ENCODE measurements at places on chromosomes 6 and 20.

DNA sequence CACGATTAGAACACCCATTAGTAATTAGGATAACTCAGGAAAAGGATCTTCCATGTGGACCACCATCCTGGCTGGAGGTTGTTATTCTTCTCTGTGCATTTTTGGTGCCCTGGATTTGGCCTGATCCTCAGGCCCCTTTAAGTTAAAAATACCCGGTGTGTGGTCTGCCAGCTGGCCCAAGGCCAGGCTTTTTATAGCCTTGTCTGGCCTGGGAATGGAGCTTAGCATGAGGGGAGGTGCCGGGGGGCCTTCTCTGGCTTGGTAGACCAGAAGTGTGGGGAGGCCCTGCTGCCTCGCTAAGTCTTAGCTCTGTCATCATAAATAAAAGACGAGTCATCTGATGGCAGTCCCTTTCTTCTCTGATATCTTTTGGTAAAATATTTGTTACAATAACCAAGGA lies 71.4 kb downstream of the ARID1B start:
- no peak for DNase-seq

GRCh38 chr6:140017470-140017869 lies 643.0 kb upstream of the CITED2 start:
- DNase-seq, result no peak

DNA sequence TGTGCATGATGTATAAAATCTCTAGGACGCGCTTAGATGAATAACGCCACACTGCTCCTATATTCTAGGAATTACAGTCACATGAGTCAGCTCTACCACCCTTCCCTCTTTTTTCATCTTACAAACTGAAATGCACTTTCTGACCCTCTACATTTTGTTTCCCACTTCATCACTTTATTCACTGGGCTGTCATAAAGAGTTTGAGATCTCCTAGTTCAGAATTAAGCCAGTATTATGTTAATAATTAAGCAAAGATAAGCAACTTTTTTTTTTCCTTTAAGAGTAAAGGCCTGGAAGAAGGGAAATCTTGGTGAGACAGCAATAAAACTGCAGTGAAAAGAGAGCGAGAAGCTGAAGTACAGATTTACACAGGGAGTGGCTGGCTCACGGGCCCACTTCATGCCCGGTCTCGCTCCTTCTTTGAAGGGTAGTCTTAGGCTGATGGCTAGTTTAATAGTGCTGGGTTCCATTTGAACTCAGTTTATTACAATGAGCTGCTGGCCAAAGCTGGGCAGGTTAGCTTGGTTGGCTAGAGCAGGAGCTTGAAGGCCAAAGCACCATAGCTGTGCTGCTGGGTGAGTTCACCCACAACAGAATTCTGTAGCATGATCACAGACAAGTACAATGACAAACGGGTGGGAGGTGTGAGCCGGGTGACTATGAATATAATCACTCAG lies 110.6 kb downstream of the MAP7 start:
- no peak for DNase-seq

GRCh38 chr6:170125456-170126300 lies 165.2 kb downstream of the DLL1 start:
- no peak for DNase-seq

DNA sequence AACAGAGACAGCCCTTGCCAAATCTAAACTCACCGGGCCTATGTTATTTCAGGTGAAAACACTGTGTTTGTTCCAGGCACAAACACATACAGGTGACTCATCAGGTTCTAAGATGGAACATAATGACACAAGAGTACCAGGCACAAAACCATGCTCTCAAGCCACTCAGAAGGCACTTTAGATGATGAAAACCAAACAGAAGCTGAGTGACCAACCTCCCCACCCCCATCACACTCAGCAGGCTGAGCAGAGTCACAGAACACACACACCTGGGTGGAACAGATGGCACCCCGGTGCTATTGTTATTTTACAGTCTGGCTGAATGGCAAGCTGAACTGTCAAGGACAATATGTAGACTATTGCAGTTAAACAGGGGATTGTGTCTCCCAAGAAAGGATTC lies 20.6 kb upstream of the NKX2-2 start:
- no peak for DNase-seq

DNA sequence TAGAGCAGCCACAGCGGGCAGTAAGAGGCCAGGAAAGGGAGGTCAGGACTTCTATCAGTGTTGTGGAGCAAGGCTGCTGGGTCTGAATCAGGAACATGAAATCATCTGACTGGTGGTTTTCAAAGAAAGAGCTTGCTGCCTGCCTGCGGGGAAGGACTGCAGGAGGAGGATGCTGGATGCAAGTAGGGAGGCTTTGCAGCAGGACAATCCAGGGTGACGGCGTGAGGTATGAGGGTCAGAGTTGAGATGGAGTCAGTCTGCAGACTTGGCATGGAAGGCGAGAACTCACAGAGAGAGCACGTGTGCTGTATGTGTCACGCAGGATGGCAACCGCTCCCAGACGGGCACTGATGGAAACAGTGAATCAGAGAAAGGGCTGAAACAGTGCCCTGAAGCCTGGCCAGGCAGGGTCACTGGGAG lies 59.2 kb upstream of the CD93 start:
- peak; percentile 73 for DNase-seq

DNA sequence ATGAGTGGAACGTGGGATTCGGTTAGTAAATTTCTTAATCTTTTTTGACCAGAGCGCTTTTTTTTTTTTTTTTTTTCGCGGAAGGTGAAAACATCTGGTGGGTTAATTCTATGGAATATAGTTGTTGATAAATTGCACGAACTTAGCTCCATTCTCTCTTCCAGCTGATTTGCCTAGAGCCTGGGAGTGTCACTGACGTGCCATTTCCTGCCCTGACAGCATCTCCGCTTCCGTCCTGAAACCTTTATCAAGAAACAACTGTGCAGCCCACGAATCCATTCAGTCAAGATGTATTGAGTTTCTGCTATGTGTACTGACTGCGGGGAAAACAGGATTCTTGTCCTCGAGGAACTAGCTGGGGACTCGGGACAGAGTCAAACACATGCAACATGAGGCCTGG lies 59.5 kb upstream of the TGM3 start:
- peak; percentile 36 for DNase-seq

GRCh38 chr6:25384967-25385366 lies 105.8 kb downstream of the CARMIL1 start:
- no peak for DNase-seq

GRCh38 chr6:142240179-142240578 lies 61.6 kb upstream of the ADGRG6 start:
- no peak for DNase-seq

- no peak for DNase-seq
These were observed 65.4 kb downstream of the ARHGAP18 start for GRCh38 chr6:129644567-129645015.

DNA sequence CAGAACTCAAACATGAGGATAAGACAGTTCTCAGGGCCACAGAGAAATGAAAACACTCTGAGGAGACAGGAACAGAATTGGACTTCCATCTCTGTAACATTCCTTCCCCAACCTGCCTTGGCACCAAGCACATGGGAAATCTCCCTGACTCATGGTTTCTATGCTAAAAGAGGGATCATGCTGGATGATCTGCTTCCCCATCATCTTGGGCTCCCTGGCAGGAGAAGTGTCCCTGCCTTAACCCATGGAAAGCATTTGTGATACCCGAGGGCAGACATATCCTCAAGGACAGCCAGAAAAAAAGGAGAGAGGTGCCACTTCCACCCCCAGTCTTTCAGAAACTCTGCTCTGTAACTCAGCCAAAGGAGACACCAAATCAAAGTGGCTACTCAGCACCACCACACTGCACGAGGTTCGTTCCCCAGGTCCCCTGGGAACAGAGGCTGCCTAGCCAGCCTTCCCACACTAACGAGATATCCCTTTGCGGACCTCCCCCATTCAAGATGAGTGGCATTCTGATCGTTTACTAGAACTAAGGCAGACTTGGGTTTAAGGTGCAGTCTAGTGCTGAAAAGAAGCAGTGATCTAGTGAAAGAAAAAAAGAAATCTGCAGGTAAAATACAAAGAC lies 34.8 kb downstream of the BLOC1S5 start:
- DNase-seq, result no peak

DNA sequence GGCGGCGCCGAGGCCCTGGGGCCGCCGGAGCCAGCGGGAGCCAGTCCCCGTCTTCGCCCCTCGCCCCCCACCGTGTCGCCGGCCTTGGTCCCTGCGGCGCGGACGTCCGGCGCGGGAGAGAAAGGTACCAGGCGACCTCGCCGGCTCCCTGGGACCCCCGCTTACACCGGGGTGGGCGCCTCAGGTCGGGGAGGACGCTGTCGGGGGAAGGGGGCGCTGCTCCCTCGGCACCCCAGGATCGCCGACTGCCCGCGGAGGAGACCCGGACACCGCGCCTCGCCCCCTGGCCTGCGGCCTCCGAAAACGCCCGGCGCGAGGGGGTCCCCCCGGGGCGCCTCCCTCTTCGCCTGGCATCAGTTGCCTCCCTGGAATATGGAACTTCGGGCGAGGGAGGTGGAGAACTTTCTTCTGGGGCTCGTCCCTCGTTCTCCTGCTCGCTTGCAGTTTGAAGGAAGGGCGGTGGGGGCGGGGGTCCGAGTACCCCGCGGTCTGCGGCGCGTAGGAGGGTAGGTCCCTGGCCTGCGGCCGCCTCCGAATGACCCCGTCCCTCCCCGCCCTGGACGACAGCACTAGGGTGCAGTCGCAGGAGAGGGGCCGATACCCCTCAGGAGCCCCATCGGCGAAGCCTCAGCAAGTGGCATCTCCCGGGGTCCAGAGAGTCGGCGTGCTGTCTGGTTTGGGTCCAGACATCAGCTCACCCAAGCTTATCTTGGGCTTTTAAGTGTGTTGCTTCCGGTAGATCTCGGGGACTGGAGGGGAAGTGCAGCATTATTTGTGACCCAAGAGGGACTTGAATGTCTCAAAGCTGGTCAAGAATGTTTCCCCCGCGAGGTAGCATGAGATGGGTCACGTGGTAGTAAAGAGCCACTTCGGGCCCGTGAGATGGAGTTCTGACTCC lies 549 bp downstream of the ANKRD6 start:
- no peak for DNase-seq

- no peak for DNase-seq
These were observed 106.8 kb upstream of the DOK5 start for GRCh38 chr20:54368570-54368969.

DNA sequence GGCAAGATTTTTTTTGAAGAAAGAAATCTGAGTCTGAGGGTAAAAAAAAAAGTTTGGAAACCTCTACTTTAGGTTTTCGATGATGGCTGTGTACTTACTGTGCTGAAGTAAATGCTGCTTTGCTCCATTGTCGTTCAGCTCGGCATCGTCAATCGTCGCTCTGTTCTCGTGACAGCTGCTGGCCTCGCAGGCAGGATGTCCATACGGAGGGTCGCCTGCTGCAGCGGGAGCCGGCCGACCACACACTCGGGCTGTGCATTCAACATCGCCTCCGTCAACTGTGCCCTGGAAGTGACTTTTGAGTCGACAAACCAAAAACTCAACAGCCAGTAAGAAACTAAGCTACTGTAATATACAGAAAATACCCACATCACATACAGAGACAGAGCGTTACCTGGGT lies 53.1 kb upstream of the SMOC2 start:
- no peak for DNase-seq

DNA sequence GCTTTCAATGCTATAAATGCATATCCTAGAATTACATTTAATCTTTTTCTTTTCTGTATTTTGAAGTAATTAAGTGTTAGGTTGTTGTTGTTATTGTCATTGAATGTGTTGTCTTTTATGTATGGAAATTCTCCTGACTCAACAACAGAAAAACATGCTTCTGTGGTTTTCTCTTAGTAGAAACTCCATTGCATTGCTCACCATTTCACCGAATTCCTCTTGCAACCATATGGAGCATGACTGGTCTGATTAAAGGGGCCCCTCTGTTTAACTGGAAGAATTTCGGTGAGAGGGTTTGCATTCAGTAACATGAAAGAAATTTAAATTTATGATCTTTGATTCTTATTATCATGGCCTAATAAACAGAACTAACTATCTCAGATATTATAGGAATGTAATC lies 454.3 kb upstream of the JARID2 start:
- no peak for DNase-seq

- DNase-seq, result no peak
These were observed 224.5 kb downstream of the PREX1 start for GRCh38 chr20:48603116-48603818.

- no peak for DNase-seq
These were observed 208.6 kb downstream of the UST start for GRCh38 chr6:148955441-148955840.

- DNase-seq, result no peak
These were observed 4.8 kb downstream of the TCEA2 start for GRCh38 chr20:64067733-64068307.

DNA sequence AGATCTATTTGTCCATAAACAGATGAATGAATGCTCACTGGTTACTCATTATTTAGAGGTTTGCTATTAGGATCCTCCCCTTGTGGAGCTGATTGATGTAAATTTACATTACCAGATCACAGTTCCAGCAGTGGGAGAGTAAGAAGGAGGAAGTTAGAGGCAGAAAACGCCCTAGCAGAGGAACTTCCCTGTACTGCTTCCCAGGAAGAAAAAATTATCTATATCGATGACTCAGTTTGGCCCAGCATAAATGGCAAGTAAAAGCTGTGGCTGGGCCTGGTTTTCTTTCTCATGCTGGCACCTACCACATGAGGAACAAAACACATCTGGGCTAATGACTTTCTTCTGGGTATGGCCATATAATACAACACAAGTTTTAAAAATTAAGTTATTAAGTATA lies 35.7 kb downstream of the DNAAF9 start:
- no peak for DNase-seq

DNA sequence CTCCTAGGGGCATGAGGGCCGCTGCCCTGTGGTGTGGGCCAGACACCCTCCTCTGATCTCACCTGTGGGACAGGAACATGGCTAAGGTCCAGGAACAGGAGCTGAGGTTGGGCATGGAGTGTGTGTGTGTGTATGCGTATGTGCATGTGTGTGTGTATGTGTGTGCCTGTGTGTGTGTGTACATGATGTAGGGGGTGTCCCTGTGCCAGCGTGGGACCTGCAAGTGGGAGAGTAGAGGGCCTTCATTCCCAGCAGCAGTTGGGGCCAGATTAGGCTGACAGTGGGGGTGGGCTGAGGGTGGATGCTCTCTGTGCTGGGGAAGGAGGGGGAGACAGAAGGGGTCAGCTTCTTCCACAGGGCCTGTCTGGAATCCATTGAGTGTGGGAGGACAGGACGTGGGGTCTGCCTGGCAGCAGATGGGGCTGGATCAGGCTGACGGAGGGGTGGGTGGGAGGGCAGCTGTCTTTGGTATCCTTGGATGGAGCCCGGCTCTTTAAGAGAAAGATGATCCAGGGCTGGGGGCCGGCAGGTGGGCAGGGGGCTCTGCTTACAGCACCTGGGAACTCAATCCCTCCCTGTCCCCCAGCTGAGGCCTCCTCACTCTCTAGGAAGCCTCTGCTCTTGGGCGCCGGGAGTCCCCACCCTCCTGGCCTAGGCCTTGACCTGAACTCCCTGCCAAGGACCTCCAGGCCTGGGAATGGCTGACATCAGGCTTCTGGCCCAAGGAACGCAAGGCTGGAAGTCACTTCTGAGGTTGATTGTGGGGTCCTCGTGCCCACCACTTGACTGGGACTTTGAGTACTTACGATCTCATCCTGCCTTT lies 44.0 kb downstream of the SPDEF start:
- DNase-seq, result no peak

- peak; percentile 40 for DNase-seq
These were observed 218.2 kb downstream of the OR2B2 start for GRCh38 chr6:27693766-27694546.
